ENCODE measurements at places on chromosomes 4 and X. TPM values are rescaled to one million over a fixed set of nuclear protein-coding genes. Genes with fewer than 3 reads are reported as not detected.

- H3K4me1 ChIP-seq: 0 out of 2 replicates have a peak, but pooled peaks cover 2% of the 10 kb centered on the region
- no peak overlapping the region for H3K4me3 ChIP-seq
- DNase-seq: no peak
- 0 out of 3 replicates have a peak, but pooled peaks cover 3% of the 10 kb centered on the region for H3K36me3 ChIP-seq
- H3K27ac ChIP-seq: no peak overlapping the region
Measured at GRCh38 chr4:8380511-8381415, 59.8 kb downstream of the ACOX3 start.

Gene AMBN
- not detected for total RNA-seq

- no peak overlapping the region for H3K4me3 ChIP-seq
- no peak overlapping the region for H3K27ac ChIP-seq
- H3K4me1 ChIP-seq: peaks cover 4% of the 10 kb centered on the region
- DNase-seq: no peak
- no peaks in the 10 kb centered on the region for H3K27me3 ChIP-seq
Measured at GRCh38 chrX:23287191-23287725, 47.4 kb upstream of the PTCHD1 start.

Gene PDCL2
- total RNA-seq: not detected

- no peaks in the 10 kb centered on the region for H3K27me3 ChIP-seq
- peaks cover 7% of the 10 kb centered on the region for H3K4me1 ChIP-seq
- no peak overlapping the region for H3K27ac ChIP-seq
- no peak for DNase-seq
Measured at GRCh38 chr4:52862639-52863161, 583 bp downstream of the RASL11B start.

Gene PABPC5
- total RNA-seq: 3.0 TPM

- no peaks in the 10 kb centered on the region for H3K4me1 ChIP-seq
- no peak overlapping the region for H3K4me3 ChIP-seq
- no peak for DNase-seq
- no peaks in the 10 kb centered on the region for H3K36me3 ChIP-seq
- no peaks in the 10 kb centered on the region for H3K27me3 ChIP-seq
- no peak overlapping the region for H3K27ac ChIP-seq
Measured at GRCh38 chr4:141473952-141474351, 162.4 kb upstream of the IL15 start.

GRCh38 chr4:169996379-169997240 lies 29.6 kb downstream of the MFAP3L start:
- no peaks in the 10 kb centered on the region for H3K36me3 ChIP-seq
- no peak overlapping the region for H3K27ac ChIP-seq
- H3K27me3 ChIP-seq: no peaks in the 10 kb centered on the region
- DNase-seq: no peak

DNA sequence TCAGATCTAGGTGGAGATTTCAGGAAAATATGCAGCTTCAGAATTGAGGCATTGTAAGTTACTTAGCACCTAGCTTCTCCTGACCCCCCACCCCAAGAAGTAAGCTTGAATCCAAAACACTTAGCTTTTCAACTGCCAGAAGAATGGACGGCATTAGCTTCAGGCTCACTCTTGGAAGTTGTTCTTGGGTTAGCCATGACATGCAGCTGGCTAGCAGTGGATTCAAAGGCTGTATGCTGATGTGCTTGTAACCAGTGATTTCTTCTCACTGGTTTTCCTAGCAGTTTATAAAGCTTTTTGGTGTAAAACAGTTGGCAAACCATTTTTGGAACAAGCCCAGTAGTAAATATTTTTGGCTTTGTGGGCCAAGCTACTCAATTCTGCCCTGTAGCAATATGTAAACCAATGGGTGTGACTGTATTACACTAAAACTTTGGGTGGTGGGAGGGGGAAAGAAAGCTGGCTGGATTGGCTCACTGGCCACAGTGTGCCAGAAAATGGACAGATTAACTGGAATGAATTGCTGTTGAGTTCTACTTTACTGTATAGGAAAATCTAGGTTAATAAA lies 85.6 kb downstream of the SHROOM2 start:
- no peak overlapping the region for H3K27ac ChIP-seq
- H3K27me3 ChIP-seq: no peaks in the 10 kb centered on the region
- H3K4me1 ChIP-seq: peaks cover under 1% of the 10 kb centered on the region
- H3K4me3 ChIP-seq: no peak overlapping the region
- peaks cover 16% of the 10 kb centered on the region for H3K36me3 ChIP-seq

- H3K4me3 ChIP-seq: no peak overlapping the region
- no peaks in the 10 kb centered on the region for H3K4me1 ChIP-seq
- no peak overlapping the region for H3K27ac ChIP-seq
- no peaks in the 10 kb centered on the region for H3K27me3 ChIP-seq
- peak; percentile 57 for DNase-seq
Measured at GRCh38 chr4:67288964-67289363, 256.3 kb downstream of the CENPC start.

DNA sequence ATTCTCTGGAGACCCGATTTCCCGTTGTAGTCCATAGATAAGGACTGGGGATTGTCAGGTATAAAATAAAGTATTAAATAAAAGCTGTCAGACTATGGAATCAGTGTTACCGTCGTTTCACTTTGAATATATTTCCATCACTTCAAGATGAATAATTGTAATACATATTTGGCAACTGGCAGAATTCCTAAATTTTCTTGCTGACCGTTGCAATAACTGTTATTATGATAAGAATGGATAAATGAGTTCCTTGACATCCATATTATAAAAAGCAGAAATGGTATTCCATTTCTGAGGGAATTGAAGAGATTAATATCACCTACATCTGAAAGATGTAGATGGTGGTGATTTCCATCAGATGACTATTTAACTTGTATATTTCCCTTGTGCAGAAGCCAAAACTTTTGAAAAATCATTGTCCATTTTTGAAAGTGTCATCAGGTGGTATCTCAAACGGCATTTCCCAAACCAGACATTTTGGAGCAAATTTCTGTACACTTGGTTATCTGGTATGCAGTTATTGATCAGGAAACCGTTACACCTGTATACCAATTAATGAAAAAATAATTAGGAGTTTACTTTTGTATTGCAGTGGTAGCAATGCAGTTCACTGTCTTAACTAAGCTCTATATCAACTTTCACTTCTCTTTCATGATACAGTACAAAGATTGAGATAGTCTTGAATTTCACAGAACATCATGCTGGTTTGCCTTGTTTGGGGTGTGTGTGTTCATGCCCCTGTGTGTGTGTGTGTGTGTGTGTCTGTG lies 878.5 kb downstream of the PCDH18 start:
- no peak overlapping the region for H3K27ac ChIP-seq
- H3K27me3 ChIP-seq: no peaks in the 10 kb centered on the region
- no peaks in the 10 kb centered on the region for H3K36me3 ChIP-seq

Gene NFXL1
- 35.5 TPM for total RNA-seq

- peaks cover 7% of the 10 kb centered on the region for H3K36me3 ChIP-seq
- no peak overlapping the region for H3K27ac ChIP-seq
- no peaks in the 10 kb centered on the region for H3K27me3 ChIP-seq
Measured at GRCh38 chr4:119510395-119511149, 118.0 kb downstream of the PDE5A start.

- H3K4me3 ChIP-seq: no peak overlapping the region
- H3K36me3 ChIP-seq: no peaks in the 10 kb centered on the region
- H3K27me3 ChIP-seq: no peaks in the 10 kb centered on the region
- H3K27ac ChIP-seq: no peak overlapping the region
- DNase-seq: no peak
Measured at GRCh38 chr4:4260185-4260751, 12.2 kb upstream of the TMEM128 start.

GRCh38 chr4:86870442-86871069 lies 21.4 kb upstream of the SLC10A6 start:
- no peaks in the 10 kb centered on the region for H3K27me3 ChIP-seq
- H3K36me3 ChIP-seq: no peaks in the 10 kb centered on the region
- no peak for DNase-seq
- no peaks in the 10 kb centered on the region for H3K4me1 ChIP-seq
- H3K4me3 ChIP-seq: no peak overlapping the region
- H3K27ac ChIP-seq: no peak overlapping the region

Gene PHKA1
- total RNA-seq: 6.6 TPM

Gene F8
- total RNA-seq: 3.4 TPM

Gene CTAG2
- not detected for total RNA-seq

DNA sequence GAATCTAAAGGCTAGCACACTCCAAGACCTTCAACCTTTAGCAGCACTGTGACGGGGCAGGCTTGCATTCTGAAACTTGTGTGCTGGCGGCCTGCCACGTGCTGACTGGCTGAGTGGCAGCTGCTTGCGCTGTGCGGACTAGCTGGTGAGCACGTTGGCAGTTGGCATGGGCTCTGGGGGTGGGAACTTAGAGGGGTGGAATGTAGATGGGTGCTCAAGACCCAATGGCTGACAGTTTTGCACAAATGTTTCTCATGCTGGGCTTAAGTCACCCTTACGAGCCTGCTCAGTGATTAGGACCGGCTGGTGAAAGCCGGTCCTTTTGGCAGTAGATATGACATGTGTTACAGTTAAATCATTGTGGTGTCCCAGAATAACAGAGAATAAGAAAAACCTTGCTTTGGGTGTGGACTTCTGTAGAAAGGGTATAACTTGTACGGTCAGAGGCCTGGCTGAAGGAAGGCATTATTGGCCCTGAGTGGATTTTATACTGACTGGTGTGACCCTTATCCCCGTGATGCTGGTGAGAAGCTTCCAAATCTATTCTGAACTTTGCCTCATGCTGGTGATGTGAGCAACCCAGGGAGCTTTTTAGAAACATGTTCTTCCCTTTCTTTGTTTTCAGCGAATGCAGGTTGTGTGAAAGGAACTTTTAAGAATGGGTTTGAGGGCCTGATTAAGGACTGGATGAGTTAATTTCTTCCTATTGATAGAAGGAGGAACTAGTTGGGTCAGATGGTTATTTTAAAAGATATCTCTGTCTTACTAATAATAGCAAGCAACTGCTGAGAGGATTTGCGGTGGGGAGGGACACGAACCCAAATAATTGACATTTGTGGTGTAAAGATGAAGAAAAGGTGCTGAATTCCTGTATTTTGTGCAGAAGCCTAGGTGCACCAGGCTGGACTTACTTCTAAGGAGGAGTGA lies 107.4 kb upstream of the SLC4A4 start:
- H3K27me3 ChIP-seq: no peaks in the 10 kb centered on the region
- no peaks in the 10 kb centered on the region for H3K36me3 ChIP-seq
- no peaks in the 10 kb centered on the region for H3K4me1 ChIP-seq
- DNase-seq: no peak
- no peak overlapping the region for H3K27ac ChIP-seq

DNA sequence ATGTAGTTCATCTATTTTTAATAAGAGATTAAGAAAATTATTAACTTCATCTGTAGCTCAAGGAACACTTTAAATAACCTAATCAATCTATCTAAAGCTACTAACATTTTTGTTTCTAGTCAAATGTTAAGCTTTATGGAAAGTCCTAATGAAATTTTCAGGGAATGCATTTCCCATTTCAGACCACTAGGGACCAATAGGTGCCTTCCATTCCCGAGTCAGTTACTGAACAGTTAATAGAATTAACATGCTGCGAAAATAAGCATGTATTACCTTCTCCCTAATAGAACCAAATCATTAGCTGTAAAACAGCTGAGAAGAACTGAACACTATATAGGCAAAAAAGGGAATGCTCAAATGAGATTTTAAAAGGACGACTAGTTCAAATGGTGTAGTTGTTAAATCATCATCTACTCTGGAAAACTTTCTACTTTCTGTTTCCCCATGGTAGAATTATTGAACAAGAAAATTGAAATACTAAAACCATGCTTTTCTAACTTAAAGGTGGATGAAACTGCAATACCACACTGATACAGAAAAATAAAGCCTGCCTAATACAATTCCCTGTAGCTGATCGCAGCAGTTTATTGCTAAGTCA lies 22.5 kb downstream of the STX18 start:
- H3K27me3 ChIP-seq: no peaks in the 10 kb centered on the region
- no peak overlapping the region for H3K4me3 ChIP-seq
- no peak for DNase-seq
- H3K27ac ChIP-seq: no peak overlapping the region
- H3K4me1 ChIP-seq: no peaks in the 10 kb centered on the region
- no peaks in the 10 kb centered on the region for H3K36me3 ChIP-seq

Gene CD38
- 0.07 TPM for total RNA-seq

- peaks cover under 1% of the 10 kb centered on the region for H3K36me3 ChIP-seq
- H3K27ac ChIP-seq: no peak overlapping the region
- DNase-seq: no peak
- no peaks in the 10 kb centered on the region for H3K4me1 ChIP-seq
Measured at GRCh38 chrX:79079477-79079876, 65.0 kb upstream of the GPR174 start.

GRCh38 chrX:101450085-101450484 lies 35.2 kb upstream of the ARMCX4 start:
- H3K27me3 ChIP-seq: no peaks in the 10 kb centered on the region
- DNase-seq: no peak
- H3K4me1 ChIP-seq: no peaks in the 10 kb centered on the region
- H3K36me3 ChIP-seq: peaks cover 29% of the 10 kb centered on the region
- no peak overlapping the region for H3K27ac ChIP-seq

GRCh38 chrX:21779095-21779494 lies 21.2 kb upstream of the SMPX start:
- no peak overlapping the region for H3K27ac ChIP-seq
- H3K4me3 ChIP-seq: no peak overlapping the region
- no peak for DNase-seq
- H3K27me3 ChIP-seq: no peaks in the 10 kb centered on the region
- H3K4me1 ChIP-seq: peaks cover 9% of the 10 kb centered on the region

Gene BEX1
- 51.7 TPM for total RNA-seq

DNA sequence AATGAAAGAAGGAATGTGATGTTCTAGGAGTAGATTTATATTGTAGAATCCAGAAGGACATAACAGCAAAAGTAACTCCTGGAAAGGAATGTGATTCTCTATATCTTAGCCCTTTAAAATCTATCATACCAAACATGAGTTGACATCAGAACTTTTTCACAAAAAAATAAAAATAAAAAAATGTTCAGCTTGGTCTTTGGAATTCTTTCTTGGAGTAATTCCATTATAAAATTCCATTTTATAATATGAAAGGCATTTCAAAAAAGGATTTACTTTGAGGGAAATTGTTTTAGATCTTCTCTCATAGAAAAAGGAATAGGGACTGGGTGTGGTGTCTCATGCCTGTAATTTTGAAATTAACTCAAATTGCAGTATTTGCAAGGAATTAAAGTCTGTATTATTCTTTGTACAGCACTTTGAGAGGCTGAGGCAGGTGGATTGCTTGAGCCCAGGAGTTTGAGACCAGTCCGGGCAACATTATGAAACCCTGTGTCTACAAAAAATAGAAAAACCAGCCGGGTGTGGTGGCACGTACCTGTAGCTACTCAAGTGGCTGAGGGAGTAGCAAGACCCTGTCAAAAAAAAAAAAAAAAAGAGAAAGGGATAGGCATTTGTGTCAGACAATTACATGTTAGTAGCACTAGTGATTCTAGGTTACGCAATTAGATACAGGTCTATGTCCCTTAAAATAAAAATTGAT lies 134.9 kb downstream of the SLC4A4 start:
- no peaks in the 10 kb centered on the region for H3K4me1 ChIP-seq
- H3K27ac ChIP-seq: no peak overlapping the region
- no peak overlapping the region for H3K4me3 ChIP-seq
- DNase-seq: no peak
- no peaks in the 10 kb centered on the region for H3K27me3 ChIP-seq
- no peaks in the 10 kb centered on the region for H3K36me3 ChIP-seq

GRCh38 chr4:17561195-17561909 lies 15.6 kb upstream of the LAP3 start:
- no peaks in the 10 kb centered on the region for H3K27me3 ChIP-seq
- no peak for DNase-seq
- no peak overlapping the region for H3K4me3 ChIP-seq
- H3K4me1 ChIP-seq: no peaks in the 10 kb centered on the region

GRCh38 chrX:37420756-37421155 lies 71.6 kb downstream of the PRRG1 start:
- no peak for DNase-seq
- no peaks in the 10 kb centered on the region for H3K36me3 ChIP-seq
- no peak overlapping the region for H3K27ac ChIP-seq
- no peak overlapping the region for H3K4me3 ChIP-seq
